Inflammatory macrophage (primary cell): ENCODE measurements at places on chromosomes 1 and 21.
A peak's percentile ranks its signal among the peaks of the same experiment; 100 is the strongest.

GRCh38 chr1:17790383-17791054 is 35.4 kb downstream of the ACTL8 start:
- no peak for DNase-seq

DNA sequence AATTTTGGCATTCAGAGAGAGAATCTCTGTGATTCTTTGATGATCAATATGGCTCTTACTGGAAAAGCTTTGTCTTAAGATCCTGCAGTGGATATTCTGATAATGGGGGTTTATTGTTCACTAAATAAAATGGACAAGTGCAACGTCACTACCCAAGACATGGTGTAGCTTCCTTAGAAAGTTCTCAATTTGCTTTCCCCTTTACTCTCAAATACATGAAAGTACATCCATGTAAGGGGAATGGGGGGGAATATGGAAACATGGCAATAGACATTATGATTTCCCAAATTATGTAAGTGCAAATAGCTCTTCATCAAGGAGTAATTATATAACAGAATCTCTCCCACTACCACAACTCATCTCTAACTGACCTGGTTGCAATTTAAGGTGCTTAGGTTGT is 126.3 kb upstream of the DPYD start:
- no peak for DNase-seq

GRCh38 chr1:166133276-166133841 is 33.4 kb downstream of the FAM78B start:
- peak; percentile 5 for DNase-seq

DNA sequence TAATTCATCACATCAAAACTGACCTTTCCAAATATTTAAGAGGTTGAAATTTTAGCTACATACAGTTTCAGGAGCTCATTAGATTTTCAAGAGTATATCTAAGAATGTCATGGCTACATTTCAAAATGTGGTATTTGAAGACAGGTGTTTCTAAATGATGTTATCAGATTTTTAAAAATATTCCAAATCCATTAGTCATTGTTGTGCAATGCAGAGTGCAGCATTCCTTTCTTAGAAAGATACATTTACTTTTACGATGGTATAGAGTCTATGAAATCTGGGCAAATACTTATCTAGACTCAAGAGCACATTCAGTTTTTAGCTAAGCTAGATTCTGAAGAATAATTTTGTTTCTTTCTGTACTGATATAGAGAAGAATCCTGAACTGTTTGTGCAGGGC is 230.3 kb downstream of the CHRM3 start:
- DNase-seq: no peak

- DNase-seq: no peak
Observed at GRCh38 chr1:6491480-6491962, at the start of gene PLEKHG5. PLEKHG5 (minus strand) TSS chr1:6491667; CDS start chr1:6477571, 14,096 bp downstream.

GRCh38 chr1:75727571-75727970 is 3.1 kb downstream of the ACADM start:
- DNase-seq: no peak

DNA sequence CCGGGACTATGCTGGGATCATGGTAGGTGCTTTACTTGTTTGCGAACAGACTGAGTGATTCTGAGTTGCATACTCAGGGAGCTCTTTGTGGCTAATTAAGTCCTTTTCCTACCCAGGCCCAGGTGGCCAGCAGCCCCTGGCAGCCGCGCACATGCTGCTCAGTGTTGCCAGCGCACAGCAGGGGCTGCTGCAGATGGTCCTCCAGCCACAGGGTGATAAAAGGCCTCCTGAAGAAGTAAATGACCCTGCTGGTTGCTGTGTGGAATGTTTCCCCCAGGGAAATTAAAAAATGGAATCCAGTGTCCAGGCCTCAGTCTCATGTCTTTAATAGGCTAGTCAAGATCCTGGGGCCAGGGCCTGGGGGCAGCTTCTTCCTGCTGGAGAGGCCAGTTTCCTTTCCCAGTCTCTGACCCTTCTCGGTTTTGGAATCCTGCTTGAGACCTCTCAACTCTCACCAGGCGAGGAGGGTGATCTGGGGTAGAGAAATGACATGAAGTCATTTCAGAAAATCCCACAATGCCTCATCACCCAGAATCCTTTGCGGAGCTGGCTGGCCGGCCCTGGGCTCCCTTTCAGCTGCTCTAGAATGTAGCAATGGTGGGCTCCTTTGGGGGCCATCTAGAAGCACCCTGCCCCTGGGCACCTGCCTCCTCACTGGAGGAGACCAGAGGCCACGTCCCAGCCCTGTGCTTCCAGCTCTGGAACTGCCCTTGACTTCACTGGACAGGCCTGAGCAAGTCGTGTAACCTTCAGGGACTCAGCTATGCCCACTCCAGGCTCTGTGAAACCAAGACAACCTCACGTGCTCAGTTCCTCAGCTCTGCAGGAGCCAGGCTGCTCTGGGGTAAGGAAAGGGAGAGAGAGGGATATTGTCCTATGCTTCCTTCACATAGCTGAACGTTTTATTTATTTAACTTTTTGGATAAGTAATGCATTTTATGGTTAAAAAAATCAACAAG is 131.4 kb downstream of the MRPS6 start:
- peak; percentile 29 for DNase-seq

DNA sequence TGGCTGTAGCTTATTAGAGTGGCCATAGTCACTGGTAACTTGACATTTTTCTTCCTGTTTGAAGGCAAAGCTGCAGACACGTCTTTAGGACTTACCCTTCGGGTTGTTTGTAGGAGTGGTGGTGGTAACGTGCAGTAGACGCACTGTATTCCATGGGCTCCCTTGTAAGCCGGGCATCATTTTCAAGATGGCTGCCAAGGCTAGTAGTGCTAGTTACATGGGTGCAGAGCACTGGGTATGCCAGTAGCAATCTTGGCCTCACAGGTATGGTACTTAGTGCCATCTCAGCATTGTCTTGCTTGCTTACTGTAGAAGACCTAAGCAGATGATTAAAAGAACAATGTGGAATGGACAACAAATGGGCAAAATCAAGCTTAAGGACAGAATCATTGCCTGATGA is 1.9 kb downstream of the YBX1 start:
- DNase-seq: no peak

DNA sequence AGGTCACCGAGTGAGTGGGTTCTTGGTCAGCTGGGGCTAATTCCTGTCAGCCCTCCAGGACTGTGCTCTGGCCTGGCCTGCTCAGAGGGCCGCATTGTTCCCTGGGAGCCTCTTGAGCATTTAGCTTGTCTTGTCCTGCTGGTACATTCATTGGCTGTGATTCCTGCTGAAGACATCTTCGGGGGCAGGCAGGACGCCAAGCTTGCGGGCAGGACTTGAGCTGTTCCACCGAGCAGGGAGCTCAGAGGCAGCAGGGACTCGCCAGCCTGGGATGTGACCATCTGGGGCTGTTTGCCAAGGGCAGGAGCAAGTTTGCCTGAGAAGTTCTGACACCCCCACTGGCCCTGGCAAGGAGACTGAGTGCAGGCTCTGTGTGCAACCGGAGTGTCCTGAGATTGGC is 7.0 kb upstream of the SLC26A9 start:
- DNase-seq: no peak

DNA sequence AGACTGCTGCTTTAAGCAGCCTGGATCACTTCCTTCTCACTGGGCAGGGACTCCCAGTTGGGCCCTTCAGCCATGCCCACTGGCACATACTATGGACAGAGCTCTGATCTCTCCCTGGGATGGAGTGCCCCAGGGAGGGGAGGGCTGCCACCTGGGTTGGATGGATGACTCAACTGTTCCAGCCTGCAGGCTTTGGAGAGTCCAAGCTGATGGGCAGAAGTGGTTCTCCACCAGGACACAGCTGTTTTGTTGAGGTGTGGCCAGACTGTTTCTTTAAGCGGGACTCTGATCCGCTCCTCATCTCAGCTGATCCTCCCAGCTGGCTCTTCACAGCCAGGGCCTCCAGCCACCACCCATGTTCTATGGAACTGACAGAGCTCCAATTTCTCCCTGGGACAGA is 166.9 kb downstream of the MAGI3 start:
- DNase-seq: no peak
